ENCODE measurements at places on chromosomes 5 and 9.
A peak's percentile ranks its signal among the peaks of the same experiment; 100 is the strongest.

- no peak for DNase-seq
Observed at GRCh38 chr9:4293293-4293941, 6.5 kb downstream of the GLIS3 start.

DNA sequence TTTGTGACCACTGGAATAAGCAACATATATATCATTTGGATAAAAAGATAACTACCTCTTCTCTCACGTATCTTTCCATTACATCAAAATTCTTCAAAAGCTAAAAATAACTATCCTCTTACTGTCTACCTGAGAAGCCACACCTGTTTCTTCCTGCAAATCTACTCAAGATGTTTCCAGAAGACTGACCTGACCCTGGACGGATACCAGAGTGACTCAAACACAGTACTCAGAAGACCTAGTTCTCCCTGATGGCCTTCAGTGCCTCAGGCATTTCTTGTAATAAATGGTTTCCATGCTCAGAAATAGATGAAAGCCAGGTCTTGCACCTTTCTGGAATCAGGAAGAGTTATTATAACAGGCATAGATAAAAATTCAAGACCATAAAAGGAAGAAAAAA is 245.9 kb upstream of the PIK3R1 start:
- DNase-seq: no peak

DNA sequence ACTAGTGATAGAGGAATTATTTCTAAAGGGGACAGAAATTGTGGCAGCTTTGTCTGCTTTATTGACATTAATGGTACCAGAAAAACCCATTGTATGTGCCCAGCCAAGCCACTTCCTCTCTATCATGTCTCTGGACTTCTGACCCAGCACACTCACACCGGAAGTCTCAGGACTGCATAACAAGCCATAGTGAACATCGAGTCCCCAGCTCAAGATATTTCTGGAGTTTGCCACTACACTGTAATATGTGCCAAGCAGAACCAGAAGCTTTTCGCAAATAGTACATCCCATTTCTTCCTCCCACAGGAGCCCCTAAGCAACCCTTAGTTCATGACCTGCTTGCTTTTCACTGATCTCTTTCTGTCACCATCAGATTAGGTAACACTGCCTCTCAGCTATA is 187.4 kb upstream of the GHR start:
- no peak for DNase-seq

- DNase-seq: no peak
Observed at GRCh38 chr5:128426090-128426534, 111.9 kb downstream of the FBN2 start.

GRCh38 chr5:159202151-159202550 is 7.2 kb downstream of the RNF145 start:
- DNase-seq: no peak

GRCh38 chr5:146620031-146620668 is 104.2 kb upstream of the GPR151 start:
- DNase-seq: no peak

DNA sequence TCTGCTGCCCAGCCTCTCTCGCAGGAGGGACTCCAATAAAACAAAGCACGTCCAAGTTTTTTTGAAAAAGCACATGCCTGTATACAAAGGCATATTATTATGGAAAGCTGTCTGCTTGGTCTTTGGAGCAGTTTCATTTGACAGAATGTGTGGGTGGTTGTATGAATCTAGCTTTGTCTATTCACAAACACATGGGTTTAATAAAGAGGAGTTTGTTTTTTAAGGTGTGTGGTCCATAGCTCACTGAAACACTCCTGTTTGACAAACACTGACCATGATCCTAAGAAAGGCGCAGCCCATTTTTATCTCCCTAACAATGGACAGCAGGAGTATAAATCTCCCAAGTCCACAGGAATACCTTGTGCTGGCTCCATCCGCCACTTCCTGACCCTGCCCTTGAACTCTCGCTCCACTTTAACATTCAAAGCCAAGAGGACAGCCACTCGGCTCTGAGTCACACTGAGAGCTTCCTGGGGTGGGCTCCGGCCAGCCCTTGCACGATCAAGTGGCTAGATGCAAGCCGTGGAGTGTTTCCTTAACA is 371.9 kb downstream of the EBF1 start:
- DNase-seq: no peak

- no peak for DNase-seq
Observed at GRCh38 chr5:79474367-79475151, 39.4 kb downstream of the HOMER1 start.

GRCh38 chr9:104775574-104775936 is 11.6 kb downstream of the NIPSNAP3B start:
- DNase-seq: no peak

GRCh38 chr9:106625259-106625789 is 237.6 kb upstream of the ZNF462 start:
- DNase-seq: no peak

GRCh38 chr5:40780199-40780598 is 18.0 kb downstream of the PRKAA1 start:
- no peak for DNase-seq

- no peak for DNase-seq
Observed at GRCh38 chr9:107929443-107929842, 439.9 kb upstream of the KLF4 start.

- DNase-seq: no peak
Observed at GRCh38 chr5:91219091-91219802, 163.9 kb downstream of the ARRDC3 start.

GRCh38 chr9:126986506-126986951 is 71.9 kb downstream of the RALGPS1 start:
- DNase-seq: no peak

DNA sequence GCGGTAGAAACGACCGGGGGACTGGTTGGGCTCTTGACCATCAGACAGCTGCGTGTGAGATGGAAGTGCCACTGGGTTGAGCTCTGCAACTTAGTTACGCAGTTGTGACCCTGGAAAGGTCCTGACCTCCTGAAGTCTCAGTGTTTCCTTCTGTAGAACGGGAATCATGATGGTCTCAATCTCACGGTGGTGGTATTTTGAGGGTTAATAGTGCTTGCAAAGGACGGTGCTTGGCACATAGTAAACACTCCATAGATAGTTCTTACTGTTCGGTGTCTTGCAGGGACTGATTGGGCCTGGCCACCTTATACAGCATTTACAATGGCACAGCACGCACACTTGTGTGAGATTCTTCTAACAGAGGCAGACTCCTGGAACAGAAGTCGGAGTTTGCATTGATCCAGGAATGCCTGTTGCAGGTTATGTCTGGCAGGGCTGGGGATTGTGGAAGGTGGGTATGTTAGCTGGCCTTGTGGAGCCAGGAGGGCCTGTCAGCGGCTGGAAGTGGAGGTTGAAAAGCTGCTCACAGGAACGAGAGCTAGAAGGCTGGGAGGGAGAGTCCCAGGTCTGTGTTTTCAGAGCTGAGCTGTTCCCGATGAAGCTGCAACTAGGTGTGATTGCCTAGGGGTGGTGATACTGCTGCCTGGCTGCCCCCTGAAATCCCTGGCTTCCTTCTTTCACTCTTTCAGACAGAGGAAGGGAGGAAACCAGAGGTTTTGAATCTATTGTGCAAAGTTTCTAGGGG is 962 bp upstream of the TXN start:
- DNase-seq: no peak

- peak; percentile 14 for DNase-seq
Observed at GRCh38 chr9:93112116-93112863, 16.3 kb downstream of the CARD19 start.

DNA sequence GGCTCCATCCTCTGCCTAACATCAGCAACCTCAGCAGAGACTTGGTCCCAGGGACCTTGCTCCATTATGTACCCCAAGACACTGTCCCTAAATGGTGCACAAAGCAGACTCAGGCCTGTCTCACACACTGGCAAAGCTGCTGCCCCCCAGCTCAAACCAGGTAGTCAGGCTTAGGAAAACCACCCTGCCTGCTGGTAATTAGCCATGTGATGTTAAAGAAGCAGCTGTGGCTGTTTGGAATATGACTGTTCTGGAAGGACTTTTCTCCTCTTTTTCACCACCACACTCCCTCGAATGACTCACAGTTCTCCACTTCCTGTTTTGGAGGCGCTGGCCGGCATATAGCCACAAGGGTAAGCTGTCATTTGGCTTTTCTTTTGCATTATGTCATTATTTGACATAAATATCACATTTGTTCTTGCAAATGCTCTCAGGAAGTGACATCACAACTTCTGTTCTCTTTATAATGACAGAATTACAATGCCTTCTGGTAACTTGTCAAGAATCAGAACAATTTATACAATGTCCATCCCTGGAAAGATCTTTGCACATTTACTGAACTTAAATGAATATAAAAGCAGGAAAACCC is 113.9 kb downstream of the SUSD1 start:
- DNase-seq: no peak

- peak; percentile 86 for DNase-seq
Observed at GRCh38 chr5:172697123-172698121, 56.4 kb downstream of the NEURL1B start.

GRCh38 chr5:173997331-173997730 is 8.4 kb downstream of the C5orf47 start:
- no peak for DNase-seq

GRCh38 chr9:134937566-134938345 is 20.0 kb upstream of the FCN1 start:
- no peak for DNase-seq

- DNase-seq: no peak
Observed at GRCh38 chr5:169856571-169856970, 123.7 kb downstream of the INSYN2B start.

DNA sequence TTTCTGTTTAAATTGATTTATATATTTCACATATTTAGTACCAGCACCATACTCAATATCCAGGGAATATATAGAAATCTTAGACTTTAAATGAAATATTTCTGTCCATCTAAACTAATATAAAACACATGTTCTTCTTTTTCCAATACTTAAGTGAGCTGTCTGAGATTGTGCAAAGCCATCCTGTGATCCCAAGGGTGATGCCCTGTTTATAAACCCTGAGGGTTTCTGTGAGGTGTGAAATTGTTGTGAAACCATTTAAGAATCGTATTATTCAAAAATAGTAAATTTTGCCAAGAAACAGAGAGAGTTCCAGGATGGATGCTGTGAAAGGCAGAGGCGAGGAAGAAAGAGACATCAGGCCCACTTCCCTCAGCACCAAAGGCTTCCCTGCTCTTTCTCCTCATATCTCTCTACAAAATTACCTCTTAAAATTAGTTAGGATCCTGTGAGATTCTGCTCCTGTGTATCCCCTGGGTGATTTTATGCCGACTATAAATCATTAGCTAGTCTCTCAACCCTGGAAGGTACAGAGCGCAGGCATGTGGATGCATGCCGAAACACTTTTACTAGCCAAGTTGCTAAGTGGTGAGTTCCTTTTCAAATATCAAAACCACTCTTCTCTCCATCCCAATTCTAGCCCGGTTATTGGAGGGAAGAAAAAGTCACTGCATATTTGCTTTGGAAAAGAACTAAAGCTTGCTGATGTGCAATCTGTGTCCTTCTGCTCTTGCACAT is 183.0 kb downstream of the GLIS3 start:
- no peak for DNase-seq

GRCh38 chr5:7902666-7903625 is 34.0 kb downstream of the MTRR start:
- DNase-seq: no peak

DNA sequence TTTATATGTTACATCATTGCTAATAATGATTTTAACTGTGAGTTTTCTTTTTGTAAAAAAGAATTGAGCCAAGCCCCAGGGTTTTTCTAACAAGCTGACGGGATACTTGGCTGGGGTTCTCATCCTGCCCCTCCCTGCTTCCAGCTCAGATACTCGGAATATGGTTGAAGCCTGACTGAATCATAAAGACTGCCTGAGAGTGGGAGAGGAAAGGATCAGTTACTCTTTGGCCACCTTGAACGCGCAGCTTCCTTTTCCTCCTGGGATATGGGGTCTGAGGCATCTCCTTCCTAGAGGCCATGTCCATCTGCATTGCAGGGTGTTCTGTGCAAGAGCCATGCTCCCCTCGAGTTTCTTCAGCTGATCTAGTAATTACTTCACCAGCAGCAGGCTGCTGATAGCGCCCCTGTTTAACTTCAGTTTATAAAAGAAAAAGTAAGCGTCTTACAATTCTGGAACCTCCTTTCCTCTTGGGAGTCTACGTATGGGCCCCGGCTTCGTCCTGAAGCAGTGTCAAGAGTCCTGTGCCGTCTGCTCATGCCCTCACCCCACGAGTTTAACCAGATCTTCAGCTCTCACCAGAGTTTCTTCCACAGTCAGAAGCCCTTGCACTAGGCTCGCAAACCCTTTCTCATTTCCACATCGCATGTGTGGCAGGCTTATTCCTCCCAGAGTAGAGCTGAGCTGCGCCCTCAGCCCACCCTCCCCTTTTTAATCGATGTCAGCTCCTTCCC is 130.0 kb downstream of the MVB12B start:
- no peak for DNase-seq

- DNase-seq: no peak
Observed at GRCh38 chr5:144427866-144428265, 257.2 kb downstream of the KCTD16 start.

DNA sequence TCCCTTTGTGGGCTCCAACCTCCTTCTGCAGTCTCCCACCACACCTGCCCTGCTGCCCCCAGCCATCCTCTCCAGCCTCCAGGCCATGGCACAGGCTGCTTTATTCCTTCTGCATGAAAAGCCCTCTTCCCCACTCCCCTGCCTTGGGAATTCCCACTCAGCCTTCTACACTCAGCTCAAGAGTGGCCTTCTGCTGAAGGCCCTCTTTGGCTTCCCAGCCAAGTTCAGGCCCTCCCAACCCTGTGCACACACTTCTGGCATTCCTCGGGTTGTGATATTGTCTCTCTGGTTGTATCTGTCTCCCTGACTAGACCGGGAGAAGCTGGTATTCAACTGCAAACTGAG is 5.7 kb downstream of the SHB start:
- DNase-seq: no peak

DNA sequence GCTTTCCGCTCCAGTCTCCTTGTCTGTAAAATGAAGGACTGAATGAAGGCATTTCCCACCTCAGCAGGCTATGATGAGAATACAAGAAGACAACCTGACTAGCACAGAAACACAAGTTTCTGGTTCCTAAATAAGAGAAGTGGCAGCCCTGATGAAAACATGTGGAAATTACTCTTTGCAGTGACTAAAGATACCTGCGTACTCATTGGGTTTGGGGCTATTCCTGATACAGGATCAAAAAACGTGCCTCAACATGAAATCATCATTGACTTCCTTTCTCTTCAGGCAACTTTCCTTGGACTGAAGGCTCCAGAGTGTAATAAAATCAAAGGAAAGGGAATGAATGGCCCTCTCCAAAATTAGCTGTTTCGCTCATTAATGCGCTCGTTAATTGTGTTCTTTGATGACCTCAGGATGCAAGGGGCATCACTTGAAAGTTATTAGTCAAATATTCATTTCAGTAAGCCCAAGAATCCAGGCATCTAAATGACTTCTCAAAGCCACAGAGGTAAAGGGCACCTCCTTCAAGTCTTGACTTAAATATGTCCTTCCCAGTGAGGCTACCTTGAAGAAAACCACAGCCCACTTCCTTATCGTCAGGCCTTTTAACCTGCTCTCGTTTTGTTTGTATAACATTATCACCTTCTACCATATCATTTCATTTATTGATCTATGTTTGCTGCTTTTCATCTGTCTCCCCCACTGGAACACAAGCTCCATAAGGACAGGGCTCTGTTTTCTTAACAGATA is 68.9 kb downstream of the RASEF start:
- DNase-seq: no peak

GRCh38 chr5:15719784-15720183 is 219.8 kb downstream of the FBXL7 start:
- no peak for DNase-seq

GRCh38 chr5:10832987-10833386 is 72.0 kb upstream of the DAP start:
- DNase-seq: no peak
